ENCODE measurements at places on chromosomes 1 and 21. TPM values are rescaled to one million over a fixed set of nuclear protein-coding genes. Genes with fewer than 3 reads are reported as not detected.
A peak's percentile ranks its signal among the peaks of the same experiment; 100 is the strongest.

DNA sequence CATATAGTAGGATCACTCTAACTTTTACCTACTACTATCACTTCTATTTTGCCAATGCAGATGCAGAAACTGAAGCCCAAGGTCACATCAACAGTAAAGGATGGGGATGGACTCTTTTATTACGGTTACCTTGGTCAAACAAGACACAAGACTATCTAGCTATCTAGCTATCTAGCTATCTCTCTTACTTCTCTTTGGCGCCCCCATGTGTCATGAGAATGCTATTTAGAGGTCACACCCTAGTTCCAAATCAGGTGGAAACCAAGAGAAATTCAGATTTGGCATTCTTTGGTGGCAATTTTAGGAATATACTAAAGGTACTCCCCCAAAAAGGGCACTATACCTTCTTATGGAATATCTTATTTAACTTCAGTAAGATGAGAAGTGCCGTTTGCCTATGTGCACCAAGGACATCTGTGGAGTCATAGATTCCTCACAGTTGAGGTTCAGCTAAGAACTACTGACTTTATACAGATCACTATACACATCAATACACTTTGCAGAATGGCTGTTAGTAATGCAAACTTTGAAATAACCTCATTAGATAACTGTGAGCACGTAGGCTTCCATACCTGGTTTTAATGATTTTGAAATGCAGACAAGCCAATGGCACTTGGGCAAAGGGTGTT is 6.7 kb downstream of the ZNF648 start:
- no peak for DNase-seq
- H3K4me3 ChIP-seq: no peak overlapping the region
- no peaks in the 10 kb centered on the region for H3K36me3 ChIP-seq
- H3K27ac ChIP-seq: no peak overlapping the region
- no peaks in the 10 kb centered on the region for H3K4me1 ChIP-seq
- no peaks in the 10 kb centered on the region for H3K27me3 ChIP-seq

GRCh38 chr1:39107341-39108290 is 81.5 kb downstream of the NDUFS5 start:
- DNase-seq: no peak
- no peak overlapping the region for H3K27ac ChIP-seq
- H3K4me1 ChIP-seq: peaks cover 42% of the 10 kb centered on the region
- H3K4me3 ChIP-seq: no peak overlapping the region
- no peaks in the 10 kb centered on the region for H3K36me3 ChIP-seq
- no peaks in the 10 kb centered on the region for H3K27me3 ChIP-seq

DNA sequence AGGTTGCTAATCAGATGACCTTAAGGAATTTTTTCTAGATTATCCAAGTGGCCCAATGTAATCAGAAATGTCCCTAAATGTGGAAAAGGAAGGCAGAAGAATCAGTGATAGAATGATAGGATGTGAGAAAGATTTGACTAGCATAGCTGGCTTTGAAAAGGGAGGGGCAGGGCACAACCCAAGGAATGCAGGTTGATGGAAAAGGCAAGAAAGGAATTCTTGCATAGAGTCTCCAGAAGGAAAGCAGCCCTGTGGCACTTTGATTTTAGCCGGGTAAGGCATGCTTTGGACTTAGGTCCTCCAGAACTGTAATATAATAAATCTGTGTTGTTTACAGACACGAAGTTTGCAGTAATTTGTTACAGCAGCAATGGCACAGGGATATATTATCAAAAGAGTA is 375.7 kb upstream of the B3GALT2 start:
- no peak overlapping the region for H3K4me3 ChIP-seq
- no peaks in the 10 kb centered on the region for H3K36me3 ChIP-seq
- no peaks in the 10 kb centered on the region for H3K27me3 ChIP-seq

- peaks cover 20% of the 10 kb centered on the region for H3K4me1 ChIP-seq
- no peak overlapping the region for H3K27ac ChIP-seq
- DNase-seq: no peak
- H3K36me3 ChIP-seq: peaks cover 51% of the 10 kb centered on the region
- H3K27me3 ChIP-seq: no peaks in the 10 kb centered on the region
- H3K4me3 ChIP-seq: no peak overlapping the region
Observed at GRCh38 chr1:198845271-198845670, 206.4 kb downstream of the PTPRC start.

DNA sequence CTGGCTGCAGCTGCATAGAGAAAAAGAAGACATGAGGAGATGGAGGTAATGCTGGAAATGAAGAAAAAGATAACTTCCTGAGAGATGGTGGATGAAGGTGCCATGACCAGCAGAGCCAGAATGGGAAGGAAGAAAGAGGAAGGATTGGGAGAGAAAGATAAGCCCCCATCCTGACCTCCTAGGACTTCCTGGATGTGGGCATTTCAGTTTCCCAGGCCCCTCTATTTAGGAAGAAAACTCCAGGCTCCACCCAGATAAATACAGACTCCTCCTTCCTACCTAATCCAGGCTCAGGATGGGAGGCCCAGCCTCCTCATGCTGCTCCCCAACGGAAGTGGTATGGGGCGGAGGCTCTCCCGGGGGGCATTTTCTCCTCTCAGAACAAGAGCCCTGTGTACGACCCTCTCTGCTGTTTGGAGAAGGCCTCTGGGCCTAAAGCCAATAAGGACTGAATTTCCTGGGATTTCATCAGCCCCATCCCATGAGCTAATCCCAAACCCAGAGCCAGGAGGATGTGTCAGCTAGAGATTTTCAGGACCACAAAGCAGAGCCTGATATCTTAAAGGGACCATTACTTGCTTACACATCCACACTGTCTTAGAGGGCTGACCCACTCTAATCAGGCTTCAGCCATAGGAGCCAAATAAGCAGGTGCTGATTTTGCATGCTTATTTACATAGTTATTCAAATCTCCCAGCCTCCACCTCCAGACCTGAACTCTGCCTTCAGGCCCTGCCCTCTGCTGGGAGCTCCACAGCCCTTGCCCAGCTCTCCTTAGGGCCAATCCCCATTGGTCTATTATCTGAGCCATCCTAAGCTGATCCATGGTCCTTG is 5.1 kb upstream of the ARHGEF2 start:
- DNase-seq: peak; percentile 97
- H3K27me3 ChIP-seq: no peaks in the 10 kb centered on the region
- H3K27ac ChIP-seq: peak overlapping the region; percentile 98
- peaks cover 58% of the 10 kb centered on the region for H3K4me1 ChIP-seq

DNA sequence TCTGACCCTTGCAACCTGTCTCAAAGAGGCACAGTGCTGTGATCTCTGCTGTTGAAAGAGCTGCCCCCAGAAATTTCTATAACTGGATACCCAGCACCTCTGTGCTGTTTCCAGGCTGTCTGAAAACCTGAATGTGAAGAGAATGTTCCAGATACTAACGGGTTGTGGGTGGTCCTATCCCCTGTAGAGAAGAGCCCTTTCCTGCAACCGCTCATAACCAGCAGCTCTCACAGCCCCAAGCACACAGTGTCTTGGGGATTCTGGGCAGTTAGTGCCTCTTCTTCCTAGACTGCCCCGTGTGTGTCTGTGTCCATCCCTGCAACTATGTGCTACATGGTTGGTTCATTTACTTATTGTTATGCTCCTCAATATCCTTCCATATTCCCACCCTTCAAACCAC is 104.5 kb downstream of the SUSD4 start:
- no peak for DNase-seq
- no peaks in the 10 kb centered on the region for H3K4me1 ChIP-seq
- no peak overlapping the region for H3K4me3 ChIP-seq
- peaks cover 10% of the 10 kb centered on the region for H3K27me3 ChIP-seq
- no peaks in the 10 kb centered on the region for H3K36me3 ChIP-seq

- peaks cover 8% of the 10 kb centered on the region for H3K4me1 ChIP-seq
- no peaks in the 10 kb centered on the region for H3K27me3 ChIP-seq
Observed at GRCh38 chr1:198639671-198640143, 867 bp downstream of the PTPRC start.

DNA sequence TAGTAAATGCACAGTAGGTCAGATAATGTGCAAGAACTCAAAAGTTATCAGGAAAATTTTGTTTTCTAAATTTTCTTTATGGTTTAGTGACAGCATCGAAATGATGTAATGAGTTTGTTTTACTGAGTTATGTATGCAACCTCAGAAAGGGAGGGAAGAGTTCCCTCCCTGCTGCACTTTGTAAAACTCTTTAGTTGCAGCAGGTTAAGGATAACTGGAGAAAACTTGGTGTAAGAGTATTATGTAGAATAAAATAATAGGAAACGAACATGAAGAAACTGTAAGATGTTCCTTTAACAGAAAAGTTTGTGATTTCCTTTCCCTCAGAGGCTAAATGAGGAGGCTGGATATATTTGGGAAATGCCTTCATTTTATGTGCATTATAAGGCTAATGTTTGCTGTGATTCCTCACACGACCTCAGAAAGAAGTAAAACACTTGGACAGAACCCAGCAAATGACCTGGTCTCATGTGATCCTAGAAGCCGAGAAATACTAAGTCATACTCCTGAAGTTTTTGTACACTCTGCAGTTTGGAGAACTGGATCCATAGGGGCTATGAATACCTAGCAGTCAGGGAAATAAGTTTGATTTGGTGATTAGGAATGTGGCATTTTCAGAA is 35.4 kb downstream of the ADGRL2 start:
- no peak overlapping the region for H3K4me3 ChIP-seq
- no peak overlapping the region for H3K27ac ChIP-seq

- peaks cover 2% of the 10 kb centered on the region for H3K36me3 ChIP-seq
- no peak overlapping the region for H3K27ac ChIP-seq
- H3K27me3 ChIP-seq: no peaks in the 10 kb centered on the region
- DNase-seq: no peak
- no peak overlapping the region for H3K4me3 ChIP-seq
Observed at GRCh38 chr1:177932123-177932522, 37.7 kb downstream of the SEC16B start.

DNA sequence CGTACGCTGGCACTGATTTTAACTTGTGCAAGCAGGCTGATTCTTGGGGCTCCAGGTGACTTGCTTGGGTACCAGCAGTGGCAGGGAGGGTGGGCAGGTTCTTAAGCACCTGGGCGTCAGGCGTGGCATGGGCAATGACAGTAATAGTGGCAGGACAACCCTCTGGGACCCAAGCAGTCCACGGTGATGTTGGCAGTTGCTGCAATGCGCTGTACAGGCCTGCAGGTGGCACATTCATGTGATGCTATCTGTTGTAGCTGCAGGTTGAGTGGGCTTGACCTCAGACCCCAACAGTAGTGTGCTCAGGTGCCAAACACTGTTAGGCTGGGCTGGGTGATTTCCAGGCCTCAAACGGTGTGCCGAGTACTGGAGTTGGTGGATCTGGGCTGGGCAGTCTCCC is 10.2 kb upstream of the OR10J4 start:
- no peaks in the 10 kb centered on the region for H3K36me3 ChIP-seq
- no peak overlapping the region for H3K27ac ChIP-seq
- DNase-seq: no peak
- no peaks in the 10 kb centered on the region for H3K4me1 ChIP-seq
- peaks cover 6% of the 10 kb centered on the region for H3K27me3 ChIP-seq

DNA sequence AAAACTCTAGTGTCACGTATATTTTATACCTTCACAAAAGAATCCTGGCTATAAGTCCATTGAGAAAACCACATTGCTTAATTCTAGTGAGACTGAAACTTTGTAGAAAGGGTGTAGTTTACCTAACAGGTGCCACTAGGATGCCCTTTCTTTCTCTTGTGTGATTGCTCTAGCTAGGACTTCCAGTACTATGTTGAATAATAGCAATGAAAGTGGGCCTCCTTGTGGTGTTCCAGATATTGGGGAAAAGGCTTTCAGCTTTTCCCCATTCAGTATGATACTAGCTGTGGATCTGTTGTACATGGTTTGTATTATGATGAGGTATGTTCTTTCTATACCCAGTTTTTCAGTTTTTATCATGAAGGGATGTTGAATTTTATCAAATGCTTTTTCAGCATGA is 39.7 kb upstream of the CHODL start:
- H3K4me3 ChIP-seq: no peak overlapping the region
- no peaks in the 10 kb centered on the region for H3K4me1 ChIP-seq
- no peak overlapping the region for H3K27ac ChIP-seq

DNA sequence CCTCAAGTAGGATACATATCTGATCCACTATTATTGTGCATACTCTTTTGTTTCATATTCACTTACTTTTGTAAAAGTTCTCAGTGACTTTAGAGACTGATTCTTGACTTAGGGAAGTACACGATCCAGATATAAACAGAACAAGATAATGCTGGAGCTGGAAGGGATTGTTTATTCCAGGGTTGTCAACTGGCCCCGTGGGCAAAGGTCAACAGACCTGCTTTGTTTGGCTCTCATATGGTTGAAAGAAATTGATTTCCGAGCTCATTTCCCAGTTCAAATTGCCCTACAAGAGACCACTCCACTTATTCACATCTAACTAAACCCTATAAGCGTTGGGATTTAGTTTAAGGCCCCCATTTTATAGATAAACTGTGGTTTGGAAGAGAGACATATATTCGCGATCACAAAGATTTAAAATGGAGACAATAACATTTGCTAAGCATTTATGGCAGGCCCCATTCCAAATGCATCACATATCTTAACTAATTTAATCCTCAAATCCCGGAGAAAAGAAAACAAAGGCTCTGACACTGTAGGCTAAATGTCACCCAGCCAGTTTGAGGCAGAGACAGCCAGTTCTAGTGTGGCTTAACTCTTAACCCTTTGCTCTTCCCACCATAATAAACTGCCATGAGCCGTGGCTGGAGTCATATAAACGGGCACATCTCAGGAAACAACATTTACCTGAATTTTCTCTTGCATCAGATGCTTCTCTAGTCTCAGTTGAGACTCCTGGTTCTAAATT is 20.6 kb downstream of the REG4 start:
- peaks cover 59% of the 10 kb centered on the region for H3K27me3 ChIP-seq
- H3K4me3 ChIP-seq: no peak overlapping the region
- H3K4me1 ChIP-seq: no peaks in the 10 kb centered on the region

GRCh38 chr1:61079898-61080336 is 2.4 kb upstream of the NFIA start:
- no peaks in the 10 kb centered on the region for H3K36me3 ChIP-seq
- no peak for DNase-seq
- H3K4me3 ChIP-seq: peak overlapping the region; percentile 79
- H3K27ac ChIP-seq: peak overlapping the region; percentile 96

DNA sequence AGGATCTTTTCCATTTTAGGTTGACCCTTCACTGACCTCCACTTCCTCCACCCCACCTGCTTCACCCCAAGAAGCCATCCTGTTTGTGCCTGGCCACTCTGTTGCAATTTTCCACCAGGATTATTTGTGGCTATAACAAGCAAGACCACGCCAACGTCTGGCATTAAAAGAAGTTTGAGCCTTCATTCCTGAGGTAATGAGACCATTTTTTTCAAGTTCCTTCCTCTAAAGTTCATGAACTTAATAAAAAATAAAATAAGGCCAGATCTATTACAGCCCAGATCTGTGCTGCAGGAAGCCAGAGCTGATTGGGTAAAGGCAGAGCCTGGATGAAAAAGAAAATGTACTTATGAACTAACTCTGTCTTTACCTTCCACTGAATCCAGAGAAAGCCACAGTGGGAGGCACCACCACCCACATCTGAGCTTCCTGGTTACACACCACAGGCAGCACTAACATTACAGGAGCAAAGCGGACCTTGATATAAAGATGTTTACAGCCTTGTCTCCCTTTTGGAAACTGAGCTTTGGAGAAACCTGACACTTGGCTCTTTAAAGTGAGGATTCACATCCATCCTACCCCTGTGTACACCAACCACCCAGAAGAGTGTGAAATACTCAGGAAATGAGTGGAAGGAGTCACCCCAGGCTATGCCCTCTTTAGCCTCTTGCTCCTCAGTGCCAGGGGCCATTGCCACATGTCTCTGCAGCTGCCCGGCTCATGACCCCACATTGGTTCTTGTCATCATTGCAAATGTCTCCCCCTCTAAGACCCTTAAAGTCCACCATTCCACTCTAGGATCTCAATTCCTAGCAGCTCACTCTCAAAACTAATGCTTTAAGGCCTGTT is 293.6 kb downstream of the PLPP3 start:
- no peak for DNase-seq
- no peak overlapping the region for H3K27ac ChIP-seq
- no peaks in the 10 kb centered on the region for H3K27me3 ChIP-seq
- no peaks in the 10 kb centered on the region for H3K36me3 ChIP-seq
- H3K4me3 ChIP-seq: no peak overlapping the region

VWA5B1 gene
- total RNA-seq: not detected

NOS1AP gene
- 2.5 TPM for total RNA-seq

CLK2 gene
- total RNA-seq: 63.5 TPM

XCL1 gene
- 0.38 TPM for total RNA-seq

CD1D gene
- not detected for total RNA-seq
